ENCODE measurements at places on chromosomes 16 and 17.
A peak's percentile ranks its signal among the peaks of the same experiment; 100 is the strongest.

- DNase-seq = no peak
Observed at GRCh38 chr16:61858988-61859387, 177.2 kb downstream of the CDH8 start.

DNA sequence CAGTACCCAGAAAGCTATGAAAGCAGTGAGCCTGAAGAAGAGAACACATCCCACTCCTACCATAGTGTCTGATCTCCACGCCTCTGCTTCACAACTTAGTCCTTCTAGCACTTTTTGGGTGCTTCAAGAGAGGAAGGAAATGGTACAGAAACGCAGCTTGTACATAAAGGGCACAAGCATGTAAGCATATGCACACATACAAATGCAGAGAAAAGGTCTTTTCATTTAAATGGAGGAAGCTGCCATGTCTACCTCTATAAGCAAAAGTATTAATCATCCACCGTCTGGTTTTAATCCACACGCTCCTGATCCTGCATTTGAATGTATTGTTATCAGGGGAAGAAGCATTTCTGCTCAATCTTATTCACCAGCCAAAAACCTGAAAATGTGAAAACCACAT lies 100.7 kb downstream of the HIC1 start:
- no peak for DNase-seq

- DNase-seq = no peak
Observed at GRCh38 chr16:85681255-85681654, 7.5 kb downstream of the GINS2 start.

DNA sequence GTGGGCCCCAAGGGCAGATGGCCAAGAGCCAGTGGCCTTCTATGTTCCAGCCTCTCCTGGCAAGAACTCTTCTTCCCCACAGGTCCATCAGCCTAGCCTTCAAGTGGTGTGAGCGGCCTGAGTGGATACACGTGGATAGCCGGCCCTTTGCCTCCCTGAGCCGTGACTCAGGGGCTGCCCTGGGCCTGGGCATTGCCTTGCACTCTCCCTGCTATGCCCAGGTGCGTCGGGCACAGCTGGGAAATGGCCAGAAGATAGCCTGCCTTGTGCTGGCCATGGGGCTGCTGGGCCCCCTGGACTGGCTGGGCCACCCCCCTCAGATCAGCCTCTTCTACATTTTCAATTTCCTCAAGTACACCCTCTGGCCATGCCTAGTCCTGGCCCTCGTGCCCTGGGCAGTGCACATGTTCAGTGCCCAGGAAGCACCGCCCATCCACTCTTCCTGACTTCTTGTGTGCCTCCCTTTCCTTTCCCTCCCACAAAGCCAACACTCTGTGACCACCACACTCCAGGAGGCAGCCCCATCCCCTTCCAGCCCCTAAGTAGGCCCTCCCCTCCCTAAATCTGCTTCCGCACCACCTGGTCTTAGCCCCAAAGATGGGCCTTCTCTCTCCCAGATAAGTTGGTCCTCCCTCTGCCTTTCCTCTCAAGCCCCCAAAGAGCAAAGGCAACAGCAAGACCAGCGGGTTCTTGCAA lies 5.2 kb downstream of the G6PC3 start:
- DNase-seq = no peak

GRCh38 chr16:87369117-87369765 lies 14.3 kb downstream of the FBXO31 start:
- DNase-seq = no peak

- DNase-seq = no peak
Observed at GRCh38 chr16:87587636-87588035, 14.7 kb upstream of the JPH3 start.

DNA sequence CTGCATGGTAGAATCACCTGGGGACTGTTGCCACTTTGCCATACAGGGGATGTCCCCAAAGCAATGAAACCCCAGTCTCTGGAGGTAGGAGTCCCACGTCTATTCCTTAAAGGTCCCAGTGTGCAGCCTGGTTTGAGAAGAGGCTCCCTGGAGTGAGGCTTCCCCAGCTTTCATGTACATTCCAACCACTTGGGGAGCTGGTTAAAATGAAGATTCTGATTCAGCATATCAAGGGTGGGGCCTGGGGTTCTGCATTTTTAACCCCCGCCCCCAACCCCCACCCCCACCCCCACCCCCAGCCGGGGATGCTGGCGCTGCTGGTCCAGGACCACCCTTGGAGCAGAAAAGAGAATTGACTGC lies 241.2 kb downstream of the FOXL1 start:
- peak; percentile 42 for DNase-seq

GRCh38 chr17:77880711-77881450 lies 77.6 kb upstream of the TNRC6C start:
- DNase-seq = no peak

- DNase-seq = peak; percentile 88
Observed at GRCh38 chr17:44095647-44096496, 25.3 kb downstream of the G6PC3 start.

DNA sequence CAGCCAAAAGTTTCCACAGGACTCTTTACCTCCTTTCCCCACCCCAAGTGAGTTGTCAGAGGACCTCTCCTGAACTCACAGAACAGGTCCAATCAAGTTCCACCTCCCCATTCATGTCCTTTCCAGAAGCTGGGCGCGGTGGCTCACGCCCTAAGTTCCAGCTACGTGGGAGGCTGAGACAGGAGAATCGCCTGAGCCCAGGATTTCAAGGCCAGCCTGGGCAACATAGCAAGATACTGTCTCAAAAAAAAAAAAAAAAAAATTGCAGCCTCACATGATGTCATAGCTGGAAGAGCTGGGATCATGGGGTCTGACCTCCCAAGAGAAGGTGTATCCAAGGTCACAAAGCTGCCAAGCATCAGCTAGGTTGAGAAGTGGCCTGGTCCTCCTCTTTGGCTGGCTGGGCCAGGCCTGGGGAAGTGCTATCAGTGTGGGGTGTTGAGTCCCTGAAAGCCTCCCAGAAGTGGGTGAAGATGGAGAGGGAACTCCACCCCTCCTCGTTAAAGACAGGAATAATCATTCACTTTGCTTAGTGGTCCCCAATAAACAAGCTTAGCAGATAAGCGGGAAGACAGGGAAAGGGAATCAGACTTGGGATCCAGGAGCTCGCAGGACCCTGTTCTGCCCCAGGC lies 5.5 kb upstream of the MNT start:
- DNase-seq = no peak

DNA sequence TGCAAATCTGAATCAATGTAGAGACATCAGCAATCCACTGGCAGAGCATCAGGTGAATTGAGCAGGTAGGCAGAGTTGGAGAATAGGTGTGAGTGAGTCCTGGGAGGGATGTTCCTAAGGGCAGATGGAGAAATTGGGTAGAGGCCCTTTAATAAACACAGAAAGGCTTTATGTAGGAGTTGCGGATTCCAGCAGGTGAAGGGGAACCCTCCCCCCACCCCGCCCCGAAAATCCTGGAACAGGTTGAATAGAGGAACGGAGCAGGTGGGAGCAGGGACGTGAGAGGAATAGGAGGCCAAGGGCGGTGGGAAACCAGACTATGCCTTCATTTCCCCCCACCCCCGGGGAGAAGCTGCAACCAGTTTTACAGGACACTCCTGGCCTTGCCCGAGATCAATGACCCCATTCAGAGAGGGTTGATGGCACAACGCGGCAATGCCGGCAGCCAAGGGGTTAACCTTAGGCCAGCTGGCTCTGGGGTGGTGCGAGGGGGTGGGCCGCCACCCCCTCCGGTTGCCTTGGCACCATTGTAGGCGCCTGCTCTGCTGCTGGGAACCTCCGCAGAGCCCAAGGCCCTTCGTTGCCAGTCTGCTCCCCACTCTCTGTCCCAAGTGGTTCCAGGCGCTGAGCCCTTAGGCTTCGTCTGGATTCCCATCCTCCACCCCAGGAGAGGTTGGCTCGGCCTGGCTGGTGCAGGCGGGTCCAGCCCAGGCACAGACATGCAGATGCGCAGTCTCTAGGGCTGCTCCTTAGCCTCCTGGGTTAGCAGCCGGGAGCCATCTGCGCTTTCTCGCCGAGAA lies 814 bp upstream of the RUNDC3A start:
- DNase-seq = no peak

DNA sequence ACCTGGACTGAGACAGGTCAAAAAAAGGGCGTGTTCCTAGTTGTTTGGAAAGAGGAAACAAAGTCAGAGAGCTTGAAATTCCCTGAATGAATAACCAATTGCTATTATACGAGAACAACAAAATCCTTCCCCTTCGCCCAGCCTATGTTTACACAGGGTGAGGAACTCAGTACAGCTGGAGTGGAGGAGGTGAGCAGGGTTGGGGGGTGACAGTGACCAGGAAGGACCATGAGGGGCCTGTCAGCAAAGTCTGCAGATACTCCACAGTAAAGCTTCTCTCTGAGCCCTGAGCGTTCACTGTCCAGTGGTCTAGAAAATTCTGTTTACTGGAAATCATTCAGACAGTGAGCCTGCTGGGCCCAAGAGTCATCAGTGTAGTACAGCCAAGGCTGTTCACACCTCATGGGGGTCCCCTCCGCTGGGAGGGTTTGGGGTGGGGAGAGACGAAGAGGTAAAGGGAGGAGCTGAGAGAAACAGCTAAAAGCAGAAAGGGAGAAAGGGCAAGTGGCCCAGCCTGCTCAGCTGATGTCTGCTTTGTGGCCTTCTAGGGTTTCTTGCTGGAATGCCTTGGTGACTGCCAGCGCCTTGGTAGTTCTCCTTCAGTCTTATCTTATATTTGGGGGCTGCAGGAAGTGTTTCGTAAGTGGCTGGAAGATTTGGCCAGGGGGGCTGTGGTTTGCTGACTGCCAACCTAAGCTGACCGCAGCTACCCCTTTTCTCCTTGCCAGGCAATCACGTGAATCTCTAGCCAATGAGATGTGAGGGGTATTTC lies 5.7 kb downstream of the DUSP3 start:
- DNase-seq = no peak

- no peak for DNase-seq
Observed at GRCh38 chr17:76034428-76035350, 7.6 kb upstream of the EVPL start.

DNA sequence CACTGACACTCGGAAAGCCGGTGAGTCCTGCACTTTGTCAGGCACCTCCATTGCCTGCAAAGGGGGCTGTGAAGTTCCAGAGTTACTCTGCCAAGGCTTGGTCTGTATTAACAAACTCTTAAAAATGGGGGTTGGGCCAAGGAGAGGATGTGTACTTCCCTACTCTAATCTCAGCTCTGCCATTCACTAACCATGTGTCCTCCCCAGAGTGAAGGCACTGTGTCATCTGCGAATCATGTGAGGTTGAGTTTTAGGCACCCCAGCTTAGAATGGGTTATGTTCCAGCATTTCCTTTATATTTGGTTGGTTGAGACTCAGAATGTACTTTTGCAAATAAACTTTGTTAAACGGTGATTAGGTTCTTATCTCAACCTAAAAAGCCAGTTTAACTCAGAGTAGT lies 24.9 kb downstream of the ERCC4 start:
- DNase-seq = no peak

DNA sequence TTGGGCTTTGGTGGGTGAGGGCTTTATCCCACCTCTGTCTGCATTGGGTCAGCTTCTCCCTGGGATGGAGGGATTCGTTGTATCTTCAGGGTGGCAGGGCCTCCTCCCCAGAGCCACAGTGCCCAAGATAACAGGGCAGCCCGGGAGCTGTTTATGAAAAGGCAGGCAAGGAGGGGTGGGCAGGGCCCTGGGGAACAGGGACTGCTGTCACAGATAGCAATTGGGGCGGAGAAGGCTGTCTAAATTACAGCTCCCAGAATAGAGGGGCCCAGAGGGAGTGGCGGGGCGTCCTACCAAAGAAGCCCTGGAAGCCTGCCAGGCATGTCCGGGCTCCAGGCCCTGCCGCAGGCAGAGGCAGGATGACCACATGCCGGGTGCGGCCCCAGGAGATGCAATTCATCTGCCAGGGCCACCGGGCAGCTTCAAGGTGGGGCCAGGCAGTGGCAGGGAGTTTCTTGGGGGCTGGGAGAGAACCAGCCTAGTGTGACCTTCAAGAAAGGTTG lies 18.8 kb upstream of the PHOSPHO1 start:
- DNase-seq = no peak

- DNase-seq = no peak
Observed at GRCh38 chr17:48038687-48039086, 1.1 kb upstream of the COPZ2 start.

DNA sequence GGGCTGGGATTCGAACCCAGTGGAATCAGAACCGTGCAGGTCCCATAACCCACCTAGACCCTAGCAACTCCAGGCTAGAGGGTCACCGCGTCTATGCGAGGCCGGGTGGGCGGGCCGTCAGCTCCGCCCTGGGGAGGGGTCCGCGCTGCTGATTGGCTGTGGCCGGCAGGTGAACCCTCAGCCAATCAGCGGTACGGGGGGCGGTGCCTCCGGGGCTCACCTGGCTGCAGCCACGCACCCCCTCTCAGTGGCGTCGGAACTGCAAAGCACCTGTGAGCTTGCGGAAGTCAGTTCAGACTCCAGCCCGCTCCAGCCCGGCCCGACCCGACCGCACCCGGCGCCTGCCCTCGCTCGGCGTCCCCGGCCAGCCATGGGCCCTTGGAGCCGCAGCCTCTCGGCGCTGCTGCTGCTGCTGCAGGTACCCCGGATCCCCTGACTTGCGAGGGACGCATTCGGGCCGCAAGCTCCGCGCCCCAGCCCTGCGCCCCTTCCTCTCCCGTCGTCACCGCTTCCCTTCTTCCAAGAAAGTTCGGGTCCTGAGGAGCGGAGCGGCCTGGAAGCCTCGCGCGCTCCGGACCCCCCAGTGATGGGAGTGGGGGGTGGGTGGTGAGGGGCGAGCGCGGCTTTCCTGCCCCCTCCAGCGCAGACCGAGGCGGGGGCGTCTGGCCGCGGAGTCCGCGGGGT lies at the start of gene CDH1:
Gene CDH1, plus strand, starts transcription at position 247 of the 684 bp plus-strand sequence. Its CDS starts 124 bp downstream, at position 371.
- no peak for DNase-seq

GRCh38 chr16:66370786-66371684 lies 4.5 kb downstream of the CDH5 start:
- DNase-seq = no peak

- DNase-seq = no peak
Observed at GRCh38 chr16:19223235-19224170, 55.5 kb downstream of the SYT17 start.

GRCh38 chr17:75847614-75848522 lies 3.7 kb upstream of the UNC13D start:
- DNase-seq = no peak

DNA sequence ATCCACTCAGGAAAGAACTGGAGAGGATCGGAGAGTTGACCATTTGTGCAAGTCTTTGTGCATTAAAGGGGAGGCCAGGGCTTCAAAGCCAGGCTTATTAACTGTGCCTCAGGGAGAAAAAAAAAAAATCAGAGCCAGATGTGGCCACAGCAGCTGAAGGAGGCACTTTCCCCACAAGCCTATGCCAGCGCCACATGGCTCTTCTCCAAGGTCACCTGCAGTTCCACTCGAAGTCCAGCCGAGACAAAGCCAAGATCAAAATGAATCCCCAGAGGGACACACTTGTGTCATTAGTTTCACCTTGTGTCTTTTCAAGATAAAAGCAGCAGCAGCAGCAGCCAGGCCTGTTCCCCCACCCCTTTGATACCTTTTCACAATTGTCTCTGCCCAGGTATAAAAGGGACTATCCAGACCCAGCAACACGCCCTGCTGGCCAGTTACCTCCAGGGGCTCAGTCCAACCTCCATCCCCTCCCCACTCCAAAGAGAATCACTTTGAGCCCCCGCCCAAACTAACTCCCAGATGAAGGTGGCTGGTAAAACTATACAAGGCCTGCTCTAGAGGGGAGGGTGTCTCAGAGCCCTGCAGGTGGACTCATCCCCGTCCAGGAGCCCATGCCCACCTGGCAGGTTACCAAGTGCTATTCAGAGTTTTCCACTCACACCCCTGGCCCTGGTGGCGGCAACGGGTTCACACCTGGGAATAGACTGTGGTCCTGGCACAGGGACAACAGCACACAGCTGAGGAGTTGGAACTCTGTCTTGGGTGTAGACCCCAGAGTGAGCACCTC lies 29.2 kb downstream of the AXIN2 start:
- DNase-seq = no peak

- DNase-seq = no peak
Observed at GRCh38 chr17:44324092-44324570, 492 bp downstream of the SLC25A39 start.

- peak; percentile 66 for DNase-seq
Observed at GRCh38 chr16:1812732-1813163, 13.9 kb downstream of the HAGH start.
